IMR-90 (cell line): ENCODE measurements at places on chromosomes 2 and 18.
A peak's percentile ranks its signal among the peaks of the same experiment; 100 is the strongest.

DNA sequence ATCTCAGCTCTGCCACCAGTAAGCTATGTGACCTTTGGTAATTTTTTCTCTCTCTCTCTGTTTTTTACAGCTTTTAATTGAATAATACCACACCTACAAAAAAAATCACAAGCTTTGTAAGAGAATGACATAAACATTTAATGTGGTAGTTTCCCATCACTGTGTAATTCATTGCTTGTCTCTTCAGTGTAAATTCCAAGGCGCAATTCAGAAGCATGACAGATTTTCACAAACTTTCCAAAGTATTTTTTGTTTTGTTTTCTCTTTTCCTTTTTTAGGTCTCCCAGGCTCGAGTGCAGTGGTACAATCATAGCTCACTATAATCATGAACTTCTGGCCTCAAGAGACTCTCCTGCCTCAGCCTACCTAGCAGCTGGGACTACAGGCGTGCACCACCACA, 25.0 kb upstream of the PPM1B start:
- DNase-seq, result no peak

GRCh38 chr2:11387843-11388242, 43.4 kb upstream of the ROCK2 start:
- DNase-seq, result no peak

GRCh38 chr2:235263205-235264120, 230.4 kb upstream of the AGAP1 start:
- DNase-seq, result peak; percentile 93

DNA sequence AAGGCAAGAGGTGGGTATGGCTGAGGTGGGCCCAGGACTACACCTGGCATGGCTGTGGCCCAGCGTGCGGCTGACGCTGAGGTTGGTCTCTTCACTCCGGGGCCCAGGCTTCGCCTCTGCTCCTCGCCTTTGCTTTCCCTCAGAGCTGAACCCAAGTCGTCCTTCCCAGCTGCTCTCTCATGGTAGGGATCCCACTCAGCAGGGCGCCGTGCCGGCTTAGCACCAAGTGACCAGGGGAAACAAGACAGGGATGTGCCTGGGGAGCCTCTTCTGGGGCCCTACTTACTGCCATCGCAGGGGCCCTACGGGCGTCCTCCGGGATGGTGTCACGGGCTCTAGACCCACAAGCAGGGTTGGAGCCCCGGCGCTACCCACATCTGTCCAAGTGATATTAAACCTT, 138.1 kb upstream of the ALKAL2 start:
- no peak for DNase-seq

DNA sequence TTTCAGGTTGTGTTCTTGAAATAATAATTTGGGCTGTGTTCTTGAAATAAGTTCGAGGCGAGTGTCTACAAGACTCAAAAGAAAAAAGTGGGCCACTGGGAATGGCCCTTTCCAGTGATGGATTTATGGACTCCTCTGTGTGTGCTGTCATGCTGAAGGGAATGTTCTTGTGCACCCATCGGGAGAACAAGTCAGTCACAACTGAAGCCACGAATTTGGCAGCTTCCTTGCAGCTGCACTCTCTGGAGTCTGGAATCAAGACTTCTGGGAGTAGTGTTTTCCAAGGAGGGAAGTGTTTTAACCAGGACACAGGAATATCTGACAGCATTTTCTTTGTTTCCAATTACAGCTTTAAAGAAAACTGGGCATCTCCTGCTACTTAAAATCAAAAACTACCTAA, 620 bp downstream of the SLC14A1 start:
- no peak for DNase-seq

DNA sequence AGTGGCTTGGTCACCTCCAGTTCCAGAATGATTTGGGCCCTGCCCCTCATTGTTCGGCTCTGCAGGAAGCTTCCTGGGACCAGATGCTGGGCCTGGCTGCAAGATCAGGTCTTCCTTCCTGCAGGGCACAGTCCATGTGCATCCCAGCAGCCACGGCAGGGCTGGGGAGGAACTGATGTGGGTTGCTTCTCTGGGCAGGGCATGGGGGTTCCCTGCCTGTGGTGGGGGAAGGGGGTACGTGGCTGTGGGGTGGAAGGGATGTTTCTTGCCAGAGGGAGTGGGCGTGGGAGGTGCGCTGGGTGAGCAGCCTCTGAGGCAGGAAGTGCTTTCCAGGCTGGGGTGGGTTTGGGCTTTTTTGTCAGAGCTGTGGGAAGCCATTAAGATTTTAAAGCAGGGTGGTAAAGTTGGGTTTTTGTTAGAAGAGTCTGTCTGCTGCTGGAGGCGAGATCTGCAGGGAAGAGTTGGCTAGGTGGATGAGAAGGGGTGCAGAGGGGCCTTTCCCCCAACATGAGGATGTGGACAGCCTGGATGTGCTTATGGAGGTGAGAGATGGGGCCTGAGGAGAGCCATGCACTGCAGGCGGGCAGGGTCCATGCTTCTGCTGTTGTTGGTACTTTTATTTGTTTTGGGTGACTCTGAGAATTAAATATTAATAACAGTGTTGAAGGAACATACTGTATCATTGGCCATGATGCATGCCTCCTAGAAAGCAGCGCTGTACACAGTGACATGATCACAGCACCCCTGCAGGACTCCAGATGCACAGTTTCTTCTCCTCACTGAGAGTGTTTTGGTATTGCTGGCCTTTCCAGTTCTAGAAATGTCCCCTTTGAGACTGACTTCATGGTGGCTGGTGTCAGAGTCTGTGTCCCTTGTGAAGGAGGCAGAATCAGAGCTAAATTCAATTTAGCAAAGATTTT, 45.3 kb downstream of the DGKD start:
- DNase-seq, result no peak

GRCh38 chr2:191574232-191574631, 103.7 kb upstream of the NABP1 start:
- DNase-seq, result no peak

GRCh38 chr2:120762341-120763061, 26.8 kb downstream of the GLI2 start:
- no peak for DNase-seq

DNA sequence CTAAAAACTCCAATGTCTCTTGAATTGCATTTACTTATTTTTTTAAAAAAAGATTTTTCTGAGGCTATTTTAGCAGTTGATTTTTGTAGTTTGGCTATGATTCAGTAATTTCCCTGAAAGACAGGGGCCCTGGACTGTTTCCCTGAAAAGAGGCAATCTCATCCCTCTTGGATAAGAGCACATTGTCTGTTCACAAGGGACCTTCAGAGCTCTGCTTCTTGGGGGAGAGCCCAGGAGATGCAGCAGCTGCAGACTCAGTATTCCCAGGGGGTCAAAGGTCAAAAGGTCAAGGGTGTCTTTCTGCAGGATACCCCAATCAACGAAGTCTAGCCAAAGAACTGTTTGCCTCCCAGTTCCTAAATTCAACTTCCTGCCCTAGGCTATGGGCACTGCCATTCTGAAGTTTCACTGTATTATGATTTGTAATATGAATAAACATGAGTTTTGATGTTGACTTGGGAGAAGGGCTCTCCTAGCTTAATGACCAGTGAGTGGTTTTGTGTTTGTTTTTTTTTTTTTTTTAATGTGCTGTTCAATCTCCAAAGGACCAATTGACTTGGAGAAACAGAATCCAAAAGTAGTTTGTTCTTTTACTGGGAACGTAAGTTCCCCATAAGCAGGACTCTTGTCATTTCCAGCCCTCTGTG, 157.0 kb upstream of the SERPINE2 start:
- no peak for DNase-seq

GRCh38 chr2:236671896-236672562, 102.4 kb downstream of the ACKR3 start:
- DNase-seq, result no peak

DNA sequence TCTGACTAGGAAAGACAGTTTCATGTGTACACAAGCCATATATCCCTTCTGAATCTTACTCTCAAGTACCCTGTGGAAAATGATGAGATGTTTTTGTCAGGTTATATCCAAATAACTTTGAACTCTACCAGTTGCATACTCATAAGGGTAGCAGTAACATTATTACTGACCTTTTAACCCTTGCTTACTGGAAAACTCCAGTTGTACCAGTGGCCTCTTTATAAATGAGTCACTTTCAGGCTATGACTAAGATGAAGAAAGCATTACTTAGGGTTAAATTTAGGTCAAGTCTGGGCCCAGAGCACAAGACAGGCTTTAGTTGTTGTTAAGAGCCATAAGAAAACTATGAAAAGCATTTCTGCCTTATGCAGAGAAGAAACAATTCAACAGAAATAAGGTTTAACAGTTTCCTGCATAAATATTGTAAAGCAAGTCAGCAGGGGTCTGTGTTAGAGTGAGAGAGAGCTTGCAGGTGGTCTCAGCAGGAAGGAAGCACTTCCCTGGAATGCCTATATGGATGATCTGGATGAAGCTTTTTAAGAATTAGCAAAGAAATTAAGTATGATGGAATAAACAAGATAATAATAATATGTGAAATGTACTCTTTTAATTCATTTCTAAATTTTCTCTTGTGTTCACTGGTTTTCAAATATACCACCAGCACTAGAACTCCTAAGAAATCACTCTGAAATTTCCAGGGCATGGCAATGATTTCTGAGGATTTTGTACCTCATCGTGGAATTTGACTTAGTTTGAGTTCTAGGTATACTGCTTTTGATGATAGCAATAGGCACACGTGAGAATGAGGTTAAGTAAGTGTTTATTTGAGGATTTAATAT, 126.6 kb downstream of the UBE2E3 start:
- DNase-seq, result peak; percentile 94

DNA sequence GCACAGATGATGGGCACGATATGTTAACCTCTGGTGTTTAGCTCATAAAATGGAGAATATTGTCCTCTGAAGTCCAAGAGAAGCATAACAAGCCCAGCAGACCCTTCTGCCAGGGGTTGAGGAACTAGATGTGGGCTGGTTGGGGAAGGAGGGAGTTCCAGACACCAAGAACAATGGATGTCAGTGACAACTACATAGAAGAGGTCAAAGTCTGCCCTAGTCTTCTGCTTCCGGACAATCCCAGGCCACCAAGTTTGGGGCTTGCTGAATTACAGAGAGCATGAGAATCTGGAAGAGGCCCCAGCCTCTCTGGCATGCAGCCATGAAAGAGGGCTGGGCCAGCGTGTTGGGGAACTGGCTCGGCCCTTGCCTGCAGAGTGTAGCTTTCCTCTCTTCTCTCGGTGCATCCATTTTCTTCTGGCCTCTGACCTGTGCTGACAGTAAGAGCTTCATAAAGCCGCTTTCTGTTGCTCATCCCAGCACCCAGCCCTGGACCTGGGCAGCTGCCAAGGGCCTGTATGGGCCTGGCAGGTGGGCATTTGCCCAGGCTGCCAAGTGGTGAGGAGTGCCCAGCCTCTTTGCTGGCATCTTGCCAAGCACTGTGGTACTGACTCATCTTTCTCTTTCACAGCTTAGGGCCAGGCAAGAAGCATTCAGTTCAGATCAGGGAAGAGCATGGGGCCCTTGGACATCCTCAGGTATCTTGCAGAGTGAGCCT, 14.6 kb upstream of the LAPTM4A start:
- peak; percentile 60 for DNase-seq

GRCh38 chr2:56523816-56524215, 340.0 kb downstream of the CCDC85A start:
- DNase-seq, result no peak

DNA sequence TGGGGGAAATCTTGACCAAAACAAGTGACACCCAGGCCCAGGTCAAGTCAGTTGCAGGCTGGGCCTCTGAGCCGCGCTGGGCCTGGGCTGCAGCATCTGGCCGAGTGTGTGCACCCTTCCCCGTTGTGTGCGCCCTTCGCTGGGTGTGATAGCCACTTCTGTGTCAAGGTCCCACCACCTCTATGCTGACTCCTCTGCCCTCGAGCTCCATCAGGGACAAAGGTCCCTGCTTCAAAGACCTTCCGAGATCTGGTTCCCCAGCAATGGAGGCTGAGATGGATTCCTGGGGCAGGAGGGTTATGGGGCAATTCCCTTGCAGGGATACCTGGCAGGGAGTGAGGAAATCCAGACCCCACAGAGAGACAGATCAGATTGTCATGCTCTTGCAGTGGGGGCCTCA, 93.6 kb downstream of the PIEZO2 start:
- DNase-seq, result no peak

GRCh38 chr2:227241005-227241404, 76.6 kb downstream of the COL4A3 start:
- DNase-seq, result no peak

- DNase-seq, result no peak
These were observed 58.3 kb upstream of the RAPGEF4 start for GRCh38 chr2:172677363-172677762.

GRCh38 chr18:13214609-13215008, 4.0 kb upstream of the LDLRAD4 start:
- no peak for DNase-seq

DNA sequence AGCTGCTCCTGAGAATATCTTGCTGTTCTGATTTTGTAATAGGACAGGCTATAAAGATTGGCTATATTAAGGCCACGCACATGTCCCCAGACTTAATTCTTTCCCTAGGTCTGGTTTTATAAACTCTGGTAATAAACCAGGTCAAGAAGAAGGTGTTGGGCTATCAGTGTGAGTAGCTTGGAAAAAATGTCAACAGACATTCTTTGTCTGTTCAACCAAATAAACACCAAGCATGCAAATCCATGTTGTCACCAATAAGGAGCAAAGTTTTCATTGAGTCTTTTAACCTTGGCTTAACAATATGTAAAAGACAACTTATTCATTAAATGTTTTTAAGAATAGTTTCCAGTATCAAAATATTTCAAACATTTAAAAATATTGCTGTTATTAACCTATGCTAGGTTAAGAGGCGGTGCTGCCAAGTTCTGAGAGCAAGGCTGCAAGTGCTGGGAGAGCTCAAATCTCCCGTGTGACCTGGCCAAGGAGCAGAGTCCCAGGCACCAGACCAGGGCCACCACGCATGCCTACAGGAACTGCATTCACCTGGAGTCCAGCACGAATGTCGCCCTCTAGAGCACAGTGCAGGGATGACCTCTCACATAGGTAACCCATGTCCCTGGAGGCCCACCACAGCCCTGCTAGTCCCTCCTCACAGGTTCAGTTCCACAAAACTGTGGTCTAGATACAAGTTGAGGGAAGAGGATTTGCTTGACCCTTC, 120.5 kb upstream of the POU3F3 start:
- no peak for DNase-seq

DNA sequence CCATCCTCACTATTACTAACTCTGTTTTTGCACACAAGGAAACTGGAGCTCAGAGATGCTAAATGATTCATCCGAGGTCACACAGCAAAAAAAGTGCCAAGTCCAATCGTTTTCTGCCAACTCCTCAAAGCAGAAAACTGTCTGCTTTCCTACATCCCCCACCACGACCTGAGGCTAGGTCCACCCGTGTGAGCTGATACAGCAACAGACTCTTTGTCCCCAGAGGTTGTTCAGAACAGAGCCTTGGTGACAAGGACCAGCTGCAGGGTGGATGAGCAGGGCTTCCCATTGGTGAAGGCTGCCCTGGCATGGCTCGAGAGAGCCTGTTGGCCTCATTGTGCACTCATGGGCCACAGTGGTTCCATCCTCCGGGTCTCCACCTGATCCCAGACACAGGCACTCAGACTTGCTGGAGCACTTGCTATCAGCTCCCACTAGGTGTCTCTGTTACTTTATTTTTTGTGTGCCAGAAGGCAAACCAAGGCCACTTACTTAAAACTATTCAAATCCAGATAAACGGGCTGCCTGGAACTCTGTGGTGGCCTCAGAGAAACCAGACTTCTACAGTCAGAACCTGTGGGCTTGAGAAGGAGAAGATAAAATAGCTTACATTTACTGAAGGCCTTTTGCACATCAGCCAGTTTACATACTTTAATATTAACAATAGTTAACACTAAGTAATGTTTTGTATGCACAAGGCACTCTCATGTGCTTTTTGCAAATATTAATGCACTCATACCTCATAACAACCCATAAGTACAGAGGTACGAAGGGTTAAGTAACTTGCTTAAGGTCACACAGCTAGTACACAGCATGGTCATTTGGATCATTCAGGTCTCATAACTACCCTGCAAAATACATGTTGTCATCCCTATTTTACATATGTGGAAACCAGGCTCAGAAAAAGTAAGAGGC, 62.9 kb upstream of the CTIF start:
- peak; percentile 82 for DNase-seq

GRCh38 chr2:27095745-27096651, 9.4 kb downstream of the KHK start:
- peak; percentile 57 for DNase-seq
